CD4-positive, alpha-beta T cell treated with Interleukin-21 for 1 hour (primary cell): ENCODE measurements at places on chromosomes 7 and 10.

DNA sequence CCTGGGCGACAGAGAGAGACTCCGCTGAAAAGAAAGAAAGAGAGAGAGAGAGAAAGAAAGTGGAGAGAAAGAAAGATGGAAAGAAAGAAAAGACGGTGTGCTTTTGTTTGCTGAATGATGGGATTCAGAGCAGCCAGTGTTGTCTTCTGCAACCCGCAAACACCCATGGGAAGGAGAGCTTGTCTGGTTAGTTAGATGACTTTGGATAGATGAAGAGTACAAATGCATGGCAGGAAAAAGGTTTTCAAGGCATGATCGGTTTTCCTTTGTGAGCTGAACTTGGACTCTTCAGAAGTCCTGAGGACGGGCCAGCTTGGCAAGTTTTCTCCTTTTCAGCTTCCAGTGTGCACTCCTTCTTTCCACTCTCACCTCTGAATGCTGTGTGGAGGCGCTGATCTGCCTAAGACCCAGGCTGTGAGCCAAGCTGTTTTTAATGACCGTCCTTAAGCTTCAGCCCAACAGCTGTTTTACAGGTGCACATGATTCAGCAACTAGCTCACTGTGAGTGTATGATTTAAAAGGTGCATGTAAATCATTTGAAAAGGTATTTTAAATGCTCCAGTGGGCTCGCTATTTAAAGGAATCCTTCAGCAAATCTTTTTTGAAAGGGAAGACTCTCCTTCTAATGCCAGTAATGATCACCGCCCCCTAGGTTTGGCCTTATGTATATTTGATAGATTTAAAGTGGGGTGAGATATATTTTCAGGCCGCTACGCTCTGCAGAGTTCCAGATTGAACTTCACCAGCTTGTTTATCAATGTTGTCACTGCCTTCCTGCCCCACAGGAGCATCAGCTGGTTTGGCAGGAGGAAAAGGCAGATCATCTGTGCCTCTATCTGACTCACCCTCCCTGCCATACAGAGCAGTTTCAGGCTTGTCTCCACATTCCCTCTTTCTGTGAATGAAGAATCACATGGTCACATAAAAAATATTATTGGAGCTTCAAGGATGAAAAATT is 115.0 kb downstream of the PLXDC2 start:
- no peak for DNase-seq

- DNase-seq = no peak
Observed at GRCh38 chr10:35398355-35398754, 62.0 kb downstream of the CCNY start.

- peak; percentile 40 for DNase-seq
Observed at GRCh38 chr7:18290223-18290622, 205.3 kb upstream of the HDAC9 start.

- DNase-seq = no peak
Observed at GRCh38 chr10:110779489-110779888, 92.2 kb upstream of the PDCD4 start.

- DNase-seq = no peak
Observed at GRCh38 chr7:154994996-154995395, 7.9 kb downstream of the PAXIP1 start.

DNA sequence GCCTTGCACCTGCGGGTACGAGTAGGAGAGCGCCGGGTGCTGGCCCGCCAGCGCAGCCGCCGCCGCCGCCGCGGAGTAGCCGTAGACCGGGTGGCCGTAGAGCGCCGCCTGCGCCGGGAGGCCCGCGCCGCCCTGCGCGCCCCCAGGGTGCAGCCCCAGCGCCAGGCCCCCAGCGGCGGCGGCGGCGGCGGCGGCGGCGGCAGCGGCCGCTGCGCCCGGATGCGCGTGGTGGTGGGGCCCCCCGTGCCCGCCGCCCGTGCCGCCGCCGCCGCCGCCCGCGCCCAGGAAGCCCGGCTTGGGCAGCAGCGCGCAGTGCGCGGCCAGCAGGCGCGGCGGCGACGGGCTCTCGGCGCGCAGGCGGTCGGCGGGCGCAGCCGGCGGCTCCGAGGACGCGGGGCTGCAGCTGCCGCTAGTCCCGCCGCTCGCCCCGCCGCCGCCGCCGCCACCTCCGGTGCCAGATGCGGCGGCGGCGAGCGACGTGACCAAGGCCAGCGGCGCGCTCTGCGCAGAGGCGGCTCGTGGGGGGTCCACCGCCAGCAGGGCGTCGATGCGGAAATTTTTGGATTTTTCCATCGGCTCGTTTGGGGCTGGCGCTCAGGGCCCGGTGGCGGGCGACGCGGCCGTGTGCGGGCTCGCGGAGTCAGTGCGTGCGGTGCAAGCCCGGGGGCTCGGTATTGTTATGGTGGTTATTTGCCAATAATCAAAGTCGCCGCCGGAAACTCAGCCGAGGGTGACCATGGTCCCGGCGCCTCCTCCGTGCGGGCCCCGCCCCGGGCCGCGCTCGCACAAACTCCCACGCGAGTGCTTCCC is 480 bp downstream of the MNX1 start:
- DNase-seq = no peak

- no peak for DNase-seq
Observed at GRCh38 chr7:147578196-147578595, 1012.4 kb upstream of the C7orf33 start.

GRCh38 chr7:107388604-107389003 is 81.3 kb upstream of the GPR22 start:
- DNase-seq = no peak

- no peak for DNase-seq
Observed at GRCh38 chr7:95899919-95900513, 127.7 kb downstream of the DYNC1I1 start.

- DNase-seq = no peak
Observed at GRCh38 chr7:158094046-158094445, 493.6 kb downstream of the PTPRN2 start.

DNA sequence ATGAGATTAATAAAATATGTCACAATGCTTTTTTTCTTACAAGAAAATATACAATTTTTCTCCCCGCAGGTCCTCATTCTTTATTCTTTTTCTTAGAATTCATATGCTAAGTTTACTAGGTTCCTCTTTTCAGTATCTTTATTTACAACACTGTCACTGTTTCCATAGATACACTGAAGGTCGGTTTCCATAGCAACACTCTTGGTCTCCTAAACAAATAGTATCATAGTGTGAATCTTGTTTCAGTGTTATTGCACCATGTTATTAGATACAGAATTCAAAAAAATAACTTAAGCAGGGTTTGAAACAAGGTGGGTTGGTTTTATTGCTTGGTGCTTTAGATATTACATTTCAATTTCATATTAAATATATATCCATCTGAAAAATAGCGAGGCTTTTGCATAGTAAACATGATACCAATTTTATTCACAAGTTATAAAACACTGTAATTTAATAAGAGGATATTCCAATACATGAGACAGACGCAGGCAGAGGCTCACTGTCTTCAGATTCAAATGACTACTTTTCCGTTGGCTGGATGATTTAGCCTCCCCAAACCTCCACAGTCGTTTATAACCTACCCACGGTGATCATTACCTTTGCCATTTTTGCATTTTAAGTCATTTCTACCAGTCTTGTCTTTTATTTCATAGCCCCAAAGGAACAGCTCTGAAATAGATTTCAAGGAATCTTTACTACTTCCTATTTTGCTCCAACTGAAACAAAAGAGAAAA is 88.9 kb upstream of the KLF6 start:
- peak; percentile 94 for DNase-seq

DNA sequence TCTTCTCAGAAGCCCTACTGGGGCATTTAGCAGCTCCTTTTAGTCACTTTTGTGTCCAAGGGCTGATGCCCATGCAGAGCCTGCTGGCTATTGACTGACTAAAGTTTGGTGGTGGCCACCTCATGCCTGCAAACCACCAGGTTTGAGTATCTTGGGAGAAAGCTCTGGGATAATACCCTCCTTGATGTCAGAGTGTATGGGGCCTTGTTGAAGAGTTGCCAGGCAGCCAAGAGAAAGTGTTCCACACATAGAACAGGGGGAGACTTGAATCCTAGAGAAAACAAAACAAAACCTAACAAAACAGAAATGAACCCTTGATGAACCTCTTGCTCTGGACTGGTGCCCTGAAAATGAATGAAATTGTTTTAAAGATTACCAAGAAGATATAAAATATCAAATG is 1024.6 kb downstream of the SORCS1 start:
- no peak for DNase-seq

DNA sequence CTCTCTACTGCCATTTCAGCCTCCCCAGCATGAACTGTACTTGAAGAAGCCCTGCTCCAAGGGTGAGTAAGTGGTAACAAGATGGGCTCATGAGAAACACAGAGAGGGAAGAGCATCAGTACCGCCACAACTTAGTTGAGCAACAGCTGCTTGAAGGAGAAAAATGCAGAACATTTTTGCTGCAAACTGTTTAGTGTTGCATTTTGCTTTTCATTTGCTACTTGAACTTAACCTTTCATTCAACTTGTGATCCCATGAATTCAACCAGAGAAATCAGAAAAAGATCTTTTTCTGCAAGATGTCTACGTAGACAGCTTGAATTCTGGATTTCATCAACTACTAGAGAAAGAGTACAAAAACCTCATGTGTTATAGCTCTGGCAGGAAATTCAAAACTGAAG is 40.7 kb downstream of the ANK3 start:
- DNase-seq = no peak

- DNase-seq = peak; percentile 2
Observed at GRCh38 chr10:24483701-24484100, 240.0 kb downstream of the ARHGAP21 start.

DNA sequence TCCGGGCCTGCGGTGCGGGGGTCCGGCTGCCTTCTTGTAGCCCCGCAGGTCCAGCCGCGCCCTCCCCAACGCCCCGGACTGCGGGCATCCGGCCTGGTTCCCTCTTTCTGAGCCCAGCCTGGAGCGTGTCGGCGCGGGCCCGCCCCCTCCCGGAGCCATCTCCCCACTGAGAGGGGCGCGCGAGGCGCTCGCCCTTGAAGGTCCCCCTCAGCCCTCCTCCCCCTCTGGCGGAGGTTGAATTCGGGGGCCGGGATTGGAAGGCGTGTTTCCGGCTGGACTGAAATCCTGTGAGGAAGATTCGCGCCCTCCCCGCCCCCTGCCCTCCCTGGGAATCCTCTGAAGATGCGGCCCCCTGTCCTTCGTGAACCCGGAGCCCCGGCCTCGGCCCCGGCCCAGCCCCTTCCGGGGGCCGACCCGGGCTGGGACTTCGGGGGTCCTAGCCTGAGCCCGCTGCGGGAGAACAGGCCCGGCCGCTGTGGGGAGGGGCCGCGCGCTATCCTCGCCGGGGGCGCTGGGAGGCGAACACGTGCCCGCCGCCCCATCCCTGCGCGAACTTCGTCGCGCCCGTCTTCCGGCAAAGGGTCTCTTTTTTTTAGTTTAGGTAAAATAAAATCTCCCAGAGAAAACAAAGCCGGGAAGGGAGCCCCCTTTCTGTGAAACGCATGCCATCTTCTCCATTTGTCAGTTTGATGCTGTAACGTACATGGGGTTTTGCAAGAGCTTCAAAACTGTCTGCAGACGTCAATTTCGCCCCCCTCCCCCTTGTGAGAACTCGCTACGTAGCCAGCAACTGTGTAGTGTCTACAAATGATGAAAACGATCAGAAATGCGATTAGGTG is 636 bp downstream of the PDCD4 start:
- DNase-seq = peak; percentile 91

GRCh38 chr7:156096771-156097538 is 284.7 kb upstream of the SHH start:
- no peak for DNase-seq

- DNase-seq = no peak
Observed at GRCh38 chr7:100091411-100092181, 2.8 kb downstream of the COPS6 start.

GRCh38 chr10:16923309-16923708 is 106.1 kb upstream of the RSU1 start:
- DNase-seq = no peak

DNA sequence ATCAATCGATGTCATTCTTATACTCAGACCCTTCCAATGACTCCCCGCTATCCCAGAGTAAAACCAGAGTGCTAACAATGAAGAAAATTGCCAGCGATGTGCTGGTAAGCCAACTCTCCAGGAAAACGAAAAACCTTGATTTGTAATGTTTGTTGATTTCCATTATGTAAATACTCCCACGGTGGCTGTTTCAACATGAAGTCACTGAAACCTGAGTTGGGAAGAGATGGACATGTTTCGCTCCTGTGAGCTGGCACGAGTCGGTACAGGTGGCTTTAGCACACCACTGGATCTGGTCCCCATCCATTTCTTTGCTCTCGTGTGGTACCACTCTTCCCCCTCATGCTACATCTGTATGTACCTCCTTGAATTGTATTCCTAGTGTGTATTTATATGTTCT is 52.9 kb downstream of the AP3M1 start:
- no peak for DNase-seq

GRCh38 chr10:96208271-96208670 is 63.1 kb downstream of the BLNK start:
- no peak for DNase-seq

- DNase-seq = no peak
Observed at GRCh38 chr7:133112335-133112734, 30.4 kb upstream of the CHCHD3 start.

DNA sequence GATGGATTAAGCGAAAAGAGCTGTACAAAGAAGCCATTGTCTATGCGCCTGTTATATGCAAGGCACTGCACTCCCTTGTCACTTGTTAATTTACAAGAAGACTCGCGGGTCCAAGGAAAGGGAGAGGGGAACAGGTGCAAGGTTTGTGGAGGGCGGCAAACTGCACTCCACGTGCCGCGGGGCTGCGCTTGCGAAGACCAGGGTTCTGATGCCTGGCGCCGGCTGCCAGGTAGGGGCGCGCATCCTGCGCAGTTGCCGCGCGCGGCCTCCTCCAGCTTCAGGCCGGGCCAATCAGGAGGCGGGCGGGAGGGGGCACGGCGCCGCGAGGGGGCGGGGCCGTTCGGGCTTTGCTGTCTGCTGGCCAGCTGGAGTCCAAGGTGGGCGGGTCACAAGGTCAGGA is 140.6 kb upstream of the PALS2 start:
- no peak for DNase-seq

- no peak for DNase-seq
Observed at GRCh38 chr7:84735011-84735410, 451.8 kb downstream of the SEMA3D start.

- no peak for DNase-seq
Observed at GRCh38 chr7:14834883-14835282, 67.7 kb downstream of the DGKB start.

GRCh38 chr10:100890673-100891317 is 22.0 kb upstream of the SLF2 start:
- DNase-seq = no peak

DNA sequence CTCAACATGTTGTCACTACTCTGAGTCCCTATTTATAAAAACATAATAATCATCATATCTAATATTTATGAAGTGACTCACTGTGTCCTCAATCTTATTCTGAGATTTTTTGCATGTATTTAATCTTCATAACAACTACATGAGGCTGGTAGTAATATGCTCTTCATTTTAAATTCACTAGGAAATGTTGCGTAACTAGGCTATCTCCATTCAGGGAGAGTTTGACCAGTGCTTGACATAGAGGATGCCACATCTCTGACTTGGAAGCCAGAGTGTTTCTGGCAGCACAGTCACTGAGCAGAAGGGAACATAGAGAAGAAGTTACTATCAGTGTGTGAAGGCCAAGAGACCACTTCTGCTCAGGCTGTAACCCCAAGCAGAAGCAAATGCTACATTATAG is 88.9 kb downstream of the FAM13C start:
- no peak for DNase-seq

- no peak for DNase-seq
Observed at GRCh38 chr7:42315631-42316030, 78.6 kb upstream of the GLI3 start.
